GOT3 (cell line): ENCODE measurements at places on chromosomes 1 and 21.

- no peak for DNase-seq
These were observed 44.4 kb downstream of the STPG1 start for GRCh38 chr1:24369199-24369598.

DNA sequence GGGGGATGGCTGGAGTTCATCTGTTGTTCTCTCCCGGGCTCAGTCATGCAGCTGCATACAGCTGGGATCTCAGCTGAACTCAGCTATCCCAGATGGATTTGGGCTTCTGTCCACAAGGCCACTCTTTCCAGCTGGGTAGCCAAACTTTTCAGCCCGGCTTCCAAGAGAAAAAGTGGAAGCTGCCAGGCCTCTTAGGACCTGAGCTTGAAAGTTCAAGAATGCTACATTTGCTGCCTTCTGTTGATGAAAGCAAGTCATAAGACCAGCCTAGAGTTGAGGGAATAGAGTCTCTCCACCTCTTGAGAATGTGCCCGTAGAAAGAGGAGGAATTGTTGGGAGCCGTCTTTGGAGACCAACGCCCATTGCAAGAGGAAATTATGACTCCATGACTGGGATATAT, 95.3 kb downstream of the C1orf21 start:
- no peak for DNase-seq

GRCh38 chr1:9413877-9414213, 121.2 kb downstream of the SPSB1 start:
- no peak for DNase-seq

GRCh38 chr1:70504176-70504820, 93.2 kb downstream of the CTH start:
- DNase-seq: no peak

DNA sequence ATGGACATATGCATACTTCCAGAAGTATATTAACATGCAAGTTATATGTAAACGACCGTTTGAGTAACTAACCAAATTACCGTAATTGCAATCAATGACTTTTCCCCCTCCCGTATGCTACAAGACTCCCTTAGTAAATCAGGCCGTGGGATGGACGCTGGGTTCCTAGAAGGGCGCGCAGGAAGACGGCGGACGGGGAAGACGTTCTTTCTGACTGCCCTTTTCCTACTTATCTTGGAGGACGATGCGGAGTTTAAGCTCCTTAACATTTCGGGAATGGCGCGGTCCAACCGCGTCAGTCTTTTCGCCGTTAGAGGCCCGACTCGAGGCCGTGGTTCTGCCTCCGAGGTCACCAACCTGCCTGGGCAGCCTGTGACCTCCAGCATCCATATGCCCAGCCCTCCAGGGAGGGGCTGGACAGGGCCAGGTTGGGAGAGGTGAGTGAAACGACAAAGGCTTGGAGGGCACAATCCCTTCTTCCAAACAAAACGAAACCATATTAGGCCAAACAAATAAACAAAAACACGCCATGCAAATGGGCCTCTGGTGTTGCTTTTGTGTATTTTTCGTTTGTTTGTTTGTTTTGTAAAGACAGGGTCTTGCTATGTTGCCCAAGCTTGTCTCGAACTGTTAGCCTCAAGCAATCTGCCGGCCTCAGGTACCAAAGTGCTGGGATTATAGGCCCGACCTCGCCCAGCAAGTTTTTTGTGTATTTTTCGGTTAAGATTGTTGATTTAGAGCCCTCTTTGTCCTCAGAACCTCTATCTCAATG, 873 bp upstream of the PI4KB start:
- no peak for DNase-seq

GRCh38 chr1:7538849-7539768, 232.0 kb upstream of the VAMP3 start:
- no peak for DNase-seq

DNA sequence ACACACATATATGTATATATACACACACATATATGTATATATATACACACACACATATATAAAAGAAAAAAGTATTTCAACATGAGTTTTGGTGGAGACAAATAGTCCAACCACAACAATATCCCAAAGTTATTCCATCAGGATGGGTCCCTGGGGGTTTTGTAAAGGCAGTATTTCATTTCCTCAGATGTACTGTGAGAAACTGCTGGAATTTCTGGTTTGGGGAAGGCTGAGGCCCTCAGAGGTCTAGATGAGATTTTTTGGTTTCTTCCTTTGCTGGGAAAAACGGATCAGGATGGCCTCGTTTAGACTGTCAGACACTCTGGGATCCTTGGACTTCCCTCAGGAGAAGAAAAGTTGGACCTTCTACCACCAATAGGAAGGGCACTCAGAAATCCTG, 36.5 kb upstream of the TENT5B start:
- DNase-seq: no peak

GRCh38 chr1:184189361-184189760, 137.8 kb downstream of the TSEN15 start:
- DNase-seq: no peak

DNA sequence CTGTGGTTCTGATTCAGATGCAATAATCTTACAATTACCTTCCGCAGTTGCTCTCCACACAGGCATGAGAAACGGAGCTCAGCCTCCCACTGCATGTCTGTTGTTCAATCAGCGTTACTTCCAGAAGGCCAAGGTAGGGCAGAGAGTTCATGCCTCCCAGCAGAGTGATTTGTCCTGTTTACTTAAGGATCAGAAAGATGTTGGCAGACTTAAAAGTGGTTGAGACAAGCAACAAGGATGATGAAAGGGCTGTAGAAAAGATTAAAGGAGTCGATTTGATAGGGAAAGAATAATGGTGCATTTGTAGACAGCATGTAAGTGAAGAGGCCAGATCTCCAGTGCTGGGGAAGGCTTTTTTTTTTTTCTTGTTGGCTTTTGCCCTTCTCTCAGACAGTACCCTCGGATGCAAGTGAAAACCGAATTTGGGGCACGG, 26.6 kb downstream of the ARMH1 start:
- DNase-seq: no peak
